Iris pigment epithelial cell (primary cell): ENCODE measurements at places on chromosomes 6 and 20.

- no peak for DNase-seq
These were observed 279.1 kb downstream of the PRL start for GRCh38 chr6:22017766-22018165.

GRCh38 chr6:128432394-128432793 lies 88.0 kb downstream of the PTPRK start:
- DNase-seq: peak; percentile 66

DNA sequence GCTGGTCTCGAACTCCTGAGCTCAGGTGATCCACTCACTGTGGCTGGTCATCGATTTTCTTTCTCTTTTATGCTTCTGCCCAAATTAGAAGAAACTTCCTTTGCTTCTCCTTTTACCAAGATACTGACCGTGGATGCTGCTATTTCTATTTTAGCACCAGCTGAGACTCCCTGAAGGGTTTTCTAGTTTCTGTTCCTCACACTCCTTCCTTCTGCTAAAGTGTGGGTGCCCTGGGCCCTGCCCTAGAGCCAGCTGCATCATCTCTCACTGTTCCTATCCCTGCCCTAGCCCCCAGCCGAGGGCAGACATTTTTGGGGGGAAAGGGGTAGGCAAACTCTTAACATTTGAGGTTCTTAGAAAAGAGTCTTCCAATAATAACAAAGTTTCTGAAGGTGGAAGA lies 6.3 kb downstream of the SMOC2 start:
- DNase-seq: no peak

- peak; percentile 64 for DNase-seq
These were observed 5.8 kb upstream of the PACSIN1 start for GRCh38 chr6:34459899-34460593.

- peak; percentile 30 for DNase-seq
These were observed 29.3 kb downstream of the PTPRK start for GRCh38 chr6:128491100-128491581.

DNA sequence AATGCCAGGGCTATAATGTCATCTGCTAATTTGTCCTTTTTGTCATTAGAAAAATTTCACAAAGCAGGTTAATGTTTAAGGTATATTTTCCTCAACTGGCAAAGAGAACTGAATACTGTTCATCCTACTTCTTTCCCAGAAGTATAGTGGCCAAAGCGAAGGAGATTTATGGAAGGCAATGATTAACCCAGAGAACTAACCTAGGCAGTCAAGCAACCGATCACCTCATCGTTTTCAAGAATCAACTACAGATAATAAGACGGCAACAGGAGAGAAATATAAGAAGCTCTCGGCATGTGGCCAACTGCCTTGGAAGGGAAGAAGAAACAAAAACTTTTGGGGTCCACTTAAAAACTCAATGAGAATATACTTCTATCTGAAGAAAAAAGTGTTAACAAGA lies 38.2 kb downstream of the REV3L start:
- DNase-seq: no peak

- DNase-seq: peak; percentile 52
These were observed 39.7 kb upstream of the HTR1B start for GRCh38 chr6:77502981-77503380.

DNA sequence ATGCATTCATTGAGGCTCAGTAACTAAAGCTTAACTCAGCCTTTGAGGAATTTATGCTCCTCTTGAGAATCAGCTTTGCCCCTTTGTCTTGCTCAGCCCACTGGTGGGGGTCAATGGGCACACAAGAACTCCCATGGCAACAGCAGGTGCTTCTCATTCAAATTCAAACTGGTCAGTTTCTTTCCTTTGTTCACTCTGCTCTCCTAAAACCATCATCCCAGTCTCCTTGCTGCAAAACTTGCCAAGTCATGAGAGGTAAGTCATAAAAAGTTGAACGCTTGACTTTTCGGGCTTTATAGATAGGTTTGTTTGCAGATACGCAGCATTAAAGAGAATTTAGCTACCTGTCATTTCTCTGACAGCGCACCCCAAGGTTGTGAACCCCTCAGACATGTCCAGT lies 146.8 kb downstream of the TFAP2A start:
- DNase-seq: no peak
